ENCODE measurements at places on chromosomes 12 and 14.
A peak's percentile ranks its signal among the peaks of the same experiment; 100 is the strongest.

- DNase-seq: peak; percentile 78
Observed at GRCh38 chr12:8544295-8544694, 3.6 kb upstream of the CLEC4E start.

- no peak for DNase-seq
Observed at GRCh38 chr14:29671034-29671433, 256.6 kb downstream of the PRKD1 start.

DNA sequence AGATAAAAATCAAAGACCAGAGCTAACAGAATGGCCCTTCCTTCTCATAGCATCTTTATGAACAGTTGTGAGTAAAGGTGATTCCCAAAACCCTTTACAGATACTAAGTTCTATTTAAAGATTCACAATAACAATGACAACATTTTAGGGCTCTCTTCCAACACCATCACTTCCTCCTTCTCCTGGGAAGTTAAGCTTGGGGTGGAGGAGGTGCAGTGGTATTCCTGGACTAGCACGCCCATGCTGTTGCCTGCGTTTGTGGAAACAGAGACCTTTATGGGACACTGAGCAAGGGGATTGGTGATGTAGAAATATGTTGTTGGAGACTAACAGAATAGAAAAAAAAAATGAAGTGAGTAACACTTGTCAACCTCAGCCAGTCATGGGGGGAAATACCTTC lies 22.5 kb downstream of the SYNE2 start:
- no peak for DNase-seq

DNA sequence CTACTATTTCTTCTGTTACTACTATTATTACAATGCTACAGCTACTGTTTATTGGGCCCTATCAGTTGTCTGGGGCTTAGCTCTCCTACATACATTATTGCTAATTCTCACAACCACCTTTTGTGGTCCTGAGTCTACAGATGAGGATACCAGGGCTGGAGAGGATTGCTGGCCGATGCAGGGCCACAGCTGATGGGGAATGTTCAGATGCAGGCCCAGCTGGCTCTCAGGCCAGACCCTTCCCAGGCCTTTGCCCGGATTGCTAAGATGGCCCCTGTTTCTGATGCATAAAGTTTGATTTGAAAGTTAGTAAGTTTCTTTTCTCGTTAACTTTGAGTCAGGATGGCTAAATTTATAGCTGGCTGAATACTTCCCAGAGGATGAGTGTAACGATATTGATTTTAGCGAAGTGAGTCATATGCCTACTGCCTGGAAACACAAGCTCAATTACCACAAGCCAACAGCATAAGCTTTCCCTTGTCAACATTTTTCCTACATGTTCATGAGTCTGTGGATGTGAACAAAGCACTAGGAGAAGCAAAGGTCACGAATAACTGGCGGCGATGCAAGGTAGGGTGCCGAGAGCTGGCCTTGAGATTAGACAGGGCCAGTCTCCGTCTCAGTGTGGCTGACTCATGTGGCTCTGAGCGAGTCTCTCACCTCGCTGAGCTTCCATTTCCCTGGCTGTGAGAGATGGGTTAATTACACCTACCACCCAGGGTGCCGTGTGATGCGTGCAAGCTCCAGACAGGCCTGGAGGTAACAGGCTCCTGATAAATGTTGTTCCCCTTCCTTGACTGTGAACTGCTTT lies 111.0 kb downstream of the BEGAIN start:
- DNase-seq: no peak

- DNase-seq: no peak
Observed at GRCh38 chr14:23660290-23661226, 24.4 kb downstream of the DHRS2 start.

GRCh38 chr12:128871516-128871892 lies 18.2 kb downstream of the GLT1D1 start:
- no peak for DNase-seq

DNA sequence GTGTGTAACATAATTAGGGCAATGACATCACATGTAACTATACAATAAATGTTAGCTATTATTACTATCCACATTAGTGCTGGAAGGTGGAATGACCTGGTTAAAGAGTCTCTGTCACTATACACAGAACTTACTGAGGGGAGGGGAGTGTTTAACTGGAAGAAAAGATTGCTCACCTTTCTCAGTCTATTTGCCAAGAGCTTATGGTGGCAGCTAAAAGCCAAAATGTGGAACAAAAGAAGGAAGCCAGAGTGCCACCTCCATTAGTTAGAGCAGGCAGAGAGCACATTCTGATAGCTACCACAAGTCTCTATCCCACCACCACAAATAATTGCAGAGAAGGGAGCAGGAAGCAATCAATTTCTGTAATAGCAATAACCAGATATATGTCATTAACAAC lies 124.4 kb downstream of the MED13L start:
- DNase-seq: no peak

DNA sequence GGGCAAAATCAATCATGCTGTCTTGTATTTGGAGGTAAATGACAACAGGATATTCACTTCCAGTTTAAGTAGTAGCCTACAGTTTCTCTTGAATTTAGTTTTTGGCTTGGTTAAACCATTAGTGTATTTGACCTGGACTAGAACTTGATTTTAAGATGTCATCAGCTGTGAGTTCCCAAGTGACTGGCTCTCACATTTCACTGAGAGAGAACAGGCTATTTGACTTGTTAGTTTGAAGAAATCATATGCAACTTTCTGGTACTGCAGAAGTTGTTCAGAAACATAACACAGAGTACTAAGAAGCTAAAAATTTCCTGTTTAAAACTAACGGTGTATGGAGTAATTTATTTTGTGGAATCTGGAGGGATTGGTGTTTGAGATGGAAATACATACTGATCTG lies 22.3 kb downstream of the MNAT1 start:
- no peak for DNase-seq

- no peak for DNase-seq
Observed at GRCh38 chr12:85698937-85699336, 137.3 kb downstream of the RASSF9 start.

DNA sequence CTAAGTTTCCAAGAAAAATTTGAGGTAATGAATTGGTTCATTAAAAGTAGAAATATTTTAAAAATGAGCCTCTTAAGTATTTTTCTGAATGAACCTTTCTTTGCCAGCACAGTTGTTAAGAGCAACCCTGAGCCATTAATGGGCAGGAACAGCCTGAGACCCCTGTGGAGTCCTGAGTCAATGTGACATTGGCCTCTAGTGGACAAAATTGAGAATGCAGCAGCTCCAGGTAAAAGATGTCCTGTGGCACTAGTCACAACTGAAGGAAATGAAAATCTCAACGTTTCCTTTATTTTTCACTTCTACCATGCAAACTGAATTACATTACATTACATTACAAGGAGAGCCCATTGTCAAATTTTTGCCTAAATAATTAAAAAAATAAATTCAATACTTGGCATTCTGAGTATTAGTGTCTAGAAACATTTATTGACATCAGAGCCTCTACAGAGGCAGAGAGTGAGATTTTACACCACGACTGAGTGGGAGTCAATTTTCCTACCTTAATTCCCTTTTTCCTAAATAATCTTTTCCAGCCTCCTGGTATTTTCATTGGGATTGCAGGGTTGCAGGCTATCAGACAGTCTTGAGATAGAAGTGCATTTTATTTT lies 135.7 kb downstream of the PPM1H start:
- peak; percentile 67 for DNase-seq

DNA sequence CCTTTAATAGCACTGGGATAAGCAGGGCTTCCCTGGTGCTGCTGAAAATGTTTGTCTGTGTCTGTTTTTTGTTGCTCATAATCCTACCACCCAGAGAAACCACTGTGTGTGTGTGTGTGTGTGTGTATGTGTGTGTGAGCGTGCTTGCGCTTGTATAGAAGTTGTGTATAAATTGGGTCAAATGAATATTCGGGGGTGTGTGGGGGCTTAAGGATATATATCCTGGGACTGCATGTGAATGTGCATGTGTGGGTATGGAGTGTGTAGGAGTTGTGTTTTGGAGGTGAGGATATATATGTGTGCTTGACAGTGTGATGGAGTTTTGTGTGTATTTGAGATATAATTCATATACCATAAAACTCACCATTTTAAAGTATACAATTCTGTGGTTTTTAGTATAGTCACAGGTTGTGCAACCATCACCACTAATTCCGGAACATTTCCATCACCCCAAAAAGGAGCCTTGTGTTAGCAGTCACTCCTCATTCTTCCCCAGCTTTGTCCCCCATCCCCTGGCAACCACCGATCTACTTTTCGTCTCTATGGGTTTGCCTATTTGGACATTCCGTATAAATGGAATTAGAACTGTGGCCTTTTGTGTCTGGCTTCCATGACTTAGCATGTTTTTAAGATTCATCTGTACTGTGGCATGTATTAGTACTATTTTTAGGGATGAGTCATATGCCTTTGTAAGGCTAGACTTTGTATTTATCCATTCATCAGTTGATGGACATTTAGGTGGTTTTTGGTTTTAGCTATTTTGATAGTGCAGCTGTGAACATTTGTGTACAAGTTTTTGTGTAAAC lies 25.6 kb downstream of the TCTN1 start:
- DNase-seq: no peak

- no peak for DNase-seq
Observed at GRCh38 chr14:81324011-81324410, 76.1 kb downstream of the STON2 start.

GRCh38 chr12:5294274-5295070 lies 137.4 kb upstream of the NTF3 start:
- DNase-seq: no peak

- no peak for DNase-seq
Observed at GRCh38 chr12:94699801-94700200, 49.4 kb upstream of the TMCC3 start.

DNA sequence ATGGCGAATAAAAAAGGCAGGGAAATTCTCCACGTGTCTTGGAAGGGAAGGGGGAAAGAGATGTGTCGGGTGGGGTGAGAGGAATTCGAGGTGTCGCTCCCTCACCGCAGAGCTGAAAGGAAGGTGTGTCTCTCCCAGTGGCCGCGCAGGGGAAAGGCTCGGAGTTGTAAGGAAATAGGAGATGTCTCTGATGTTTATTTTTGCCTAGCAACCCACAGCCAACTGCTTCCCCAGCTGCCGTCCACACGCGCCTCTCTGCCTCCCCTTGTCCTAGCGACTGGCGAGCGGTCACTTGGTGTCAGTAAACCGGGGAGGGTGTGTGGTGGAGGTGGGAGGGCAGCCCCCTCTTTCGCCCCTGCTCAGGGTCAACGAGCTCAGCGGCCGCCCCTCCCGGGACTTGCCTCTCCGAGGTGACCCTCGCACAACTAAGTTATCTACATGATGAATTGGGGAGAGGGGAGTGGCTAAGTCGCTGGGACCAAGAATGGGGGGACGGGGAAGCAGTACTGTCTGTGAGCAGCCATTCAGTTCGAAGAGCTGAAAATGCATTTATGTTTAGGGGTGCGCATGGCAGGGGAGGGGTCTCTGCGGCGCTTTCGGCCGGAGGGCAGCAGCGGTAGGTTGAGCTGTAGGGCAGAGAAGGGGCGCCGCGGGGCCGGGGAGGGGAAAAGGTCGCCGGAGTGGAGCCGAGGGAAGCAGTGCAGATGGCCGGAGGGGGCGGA lies 585 bp upstream of the DYRK2 start:
- peak; percentile 39 for DNase-seq

DNA sequence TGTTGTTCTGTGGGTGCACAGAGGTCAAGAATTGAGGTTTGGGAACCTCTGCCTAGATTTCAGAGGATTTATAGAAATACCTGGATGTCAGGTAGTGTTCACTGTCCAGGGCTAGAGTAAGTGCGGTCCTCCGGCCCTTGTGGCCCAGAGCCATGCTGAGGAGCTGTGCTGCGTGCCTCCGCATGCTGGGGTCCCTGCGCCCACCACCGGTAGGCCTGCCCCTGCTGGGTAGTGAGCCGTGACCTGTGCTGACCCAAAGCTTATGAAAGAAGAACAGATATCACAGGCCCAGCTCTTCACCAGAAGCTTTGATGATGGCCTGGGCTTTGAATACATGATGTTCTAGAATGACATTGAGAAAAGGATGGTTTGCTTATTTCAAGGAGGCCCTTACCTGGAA lies 37.8 kb upstream of the CMAS start:
- DNase-seq: no peak

DNA sequence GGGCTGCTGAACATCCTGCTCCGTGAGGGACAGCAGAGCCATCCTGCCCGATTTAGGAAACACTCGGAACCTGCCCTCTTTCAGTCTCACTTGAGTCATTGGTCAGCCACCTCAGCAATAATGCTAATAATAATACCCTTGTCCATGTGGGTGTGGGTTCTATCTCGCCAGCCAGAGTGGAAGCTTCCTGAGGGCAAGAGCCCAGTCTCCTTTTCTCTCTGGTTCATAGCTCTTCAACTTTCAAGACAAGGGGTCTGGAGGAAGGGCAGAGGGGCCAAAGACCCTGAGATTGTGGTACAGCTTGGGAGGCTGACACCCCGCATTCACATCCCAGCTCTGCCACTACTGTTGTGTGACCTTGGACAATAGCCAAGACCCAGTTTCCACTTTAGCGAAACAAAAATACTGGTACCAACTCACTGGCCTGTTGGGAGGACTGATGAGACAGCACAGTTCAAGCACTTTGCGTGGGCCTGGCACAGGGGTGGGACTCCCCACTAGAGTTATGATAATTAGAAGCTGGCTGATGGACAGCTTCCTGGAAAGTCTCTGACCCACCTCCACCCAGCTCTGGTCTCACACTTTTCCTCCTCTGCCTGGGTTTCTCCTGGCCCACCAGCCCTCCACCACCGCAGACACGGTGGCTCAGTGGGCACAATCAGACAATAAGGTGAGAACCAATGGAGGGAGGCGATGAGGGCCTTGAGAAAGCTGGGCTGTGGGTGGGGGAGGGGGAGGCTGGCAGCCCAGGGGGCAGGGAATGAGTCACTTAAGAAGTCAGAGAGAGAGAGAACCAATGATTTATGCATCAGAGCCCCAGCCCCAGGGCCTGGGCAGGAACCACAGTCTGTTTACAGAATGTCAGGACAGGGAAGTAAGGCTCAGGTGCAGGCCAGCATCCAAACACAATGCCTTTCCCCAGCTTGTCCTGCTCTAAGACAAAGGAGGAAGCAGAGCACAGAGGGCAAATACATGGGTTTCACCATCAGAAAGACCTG lies 9.6 kb downstream of the FAIM2 start:
- DNase-seq: no peak

DNA sequence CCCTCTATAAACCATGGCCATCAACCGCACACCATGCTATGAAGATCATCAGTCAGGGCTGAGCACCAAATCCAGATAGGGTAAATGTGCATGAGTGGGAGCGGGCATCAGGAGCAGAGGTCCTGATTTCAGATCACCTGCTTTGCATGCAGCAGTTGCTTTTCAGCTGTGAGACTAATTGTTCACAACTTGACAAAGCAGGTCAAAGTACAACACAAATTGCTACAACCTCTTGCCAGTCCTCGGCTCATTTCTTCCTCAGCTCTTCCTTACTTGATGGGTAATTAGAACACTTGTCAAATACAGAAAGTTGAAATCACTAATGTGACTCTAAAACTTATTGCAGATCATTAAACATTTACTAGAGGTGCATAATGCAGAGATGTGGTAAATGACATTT lies 171.6 kb downstream of the PPM1H start:
- no peak for DNase-seq

Measured in stimulated activated CD4-positive, alpha-beta T cell treated with anti-CD3 and anti-CD28 coated beads, Interleukin-4, amount 100 ng/mL, for 24 hours (primary cell).